ENCODE measurements at places on chromosomes 6 and 20. TPM values are rescaled to one million over a fixed set of nuclear protein-coding genes. Genes with fewer than 3 reads are reported as not detected.
A peak's percentile ranks its signal among the peaks of the same experiment; 100 is the strongest.

Gene MROH8
- total RNA-seq = 1.2 TPM

- DNase-seq = peak; percentile 71
Measured at GRCh38 chr20:49685809-49686208, 27.9 kb downstream of the B4GALT5 start.

DNA sequence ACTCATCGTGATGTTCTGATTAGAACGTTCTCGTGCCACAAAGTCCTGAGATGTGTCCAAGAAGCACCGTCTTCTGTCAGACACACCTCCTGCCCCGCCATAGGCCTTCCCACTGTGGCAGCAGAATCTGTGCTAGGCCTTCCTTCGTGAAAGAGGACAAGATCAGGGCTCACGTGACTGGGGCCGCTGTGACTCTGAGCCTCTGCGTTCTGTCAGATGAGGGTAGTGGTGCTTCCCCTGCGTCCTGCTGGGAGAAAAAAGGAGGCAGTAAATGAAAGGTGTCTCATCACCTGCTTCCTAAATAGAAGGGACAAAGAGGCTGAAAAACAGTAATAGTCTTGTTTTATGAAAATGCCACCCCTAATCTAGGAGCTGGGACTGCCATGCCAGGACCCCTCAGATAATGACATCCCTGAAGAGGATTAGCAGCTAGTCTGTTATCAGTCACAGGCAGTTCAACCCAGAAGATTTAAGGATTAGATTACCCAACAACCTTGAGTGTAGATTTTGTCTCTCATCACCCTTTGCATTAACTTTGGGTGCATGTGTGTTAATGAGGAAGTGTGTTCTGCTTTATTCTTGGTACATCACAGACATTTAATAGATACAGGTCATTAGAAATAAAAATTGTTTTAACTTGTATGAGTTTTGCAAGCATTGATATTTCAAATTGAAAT, 4.1 kb downstream of the DNAJC5 start:
- no peak for DNase-seq

Gene SYCP2
- total RNA-seq = 6.1 TPM

DNA sequence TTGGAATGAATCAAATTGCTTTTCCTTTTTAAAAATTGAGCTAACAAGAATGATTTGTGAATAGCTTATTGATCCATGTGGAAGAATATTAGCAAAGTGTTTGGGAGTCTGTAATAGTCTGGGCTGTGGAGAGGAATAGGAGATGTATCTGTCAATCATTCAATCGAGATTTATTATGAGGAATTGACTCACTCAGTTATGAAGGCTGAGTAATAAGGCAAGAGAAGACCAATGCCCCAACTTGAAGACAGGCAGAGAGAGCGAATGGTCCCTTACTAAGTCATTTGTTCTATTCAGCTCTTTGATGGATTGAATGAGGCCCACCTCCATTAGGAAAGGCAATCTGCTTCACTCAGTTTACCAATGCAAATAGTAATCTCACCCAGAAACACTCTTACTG, 403.0 kb downstream of the CD83 start:
- DNase-seq = no peak

- DNase-seq = no peak
Measured at GRCh38 chr6:1312473-1313367, 822 bp downstream of the FOXQ1 start.

Gene ADGRF1
- total RNA-seq = 18.3 TPM
